ENCODE measurements at places on chromosomes 1 and 21.

GRCh38 chr1:157485793-157486192 is 66.5 kb downstream of the FCRL5 start:
- DNase-seq, result no peak

DNA sequence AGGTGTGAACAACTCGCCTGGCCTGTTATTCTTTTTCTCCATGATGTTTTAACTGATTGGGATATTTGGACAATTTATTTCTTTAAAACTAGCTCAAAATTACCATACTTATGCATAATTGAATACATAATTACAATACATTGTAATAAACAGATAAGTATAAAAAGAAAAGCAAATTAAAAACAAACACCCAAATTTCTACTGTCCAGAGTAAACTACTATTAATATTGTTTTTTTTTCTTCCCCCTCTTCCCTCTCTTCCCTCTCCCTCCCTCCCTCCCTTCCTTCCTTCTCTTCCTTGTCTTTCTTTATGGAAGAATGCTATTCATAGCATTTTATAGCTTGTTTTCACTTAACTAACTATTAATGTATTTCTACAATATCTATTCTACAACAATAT is 117.7 kb upstream of the IVNS1ABP start:
- DNase-seq, result no peak

GRCh38 chr1:175303201-175303707 is 110.7 kb upstream of the KIAA0040 start:
- no peak for DNase-seq

GRCh38 chr1:9985001-9985400 is 12.0 kb upstream of the RBP7 start:
- DNase-seq, result no peak

GRCh38 chr1:47558601-47559593 is 121.1 kb downstream of the FOXD2 start:
- DNase-seq, result no peak

GRCh38 chr1:205056188-205056611 is 13.2 kb downstream of the CNTN2 start:
- no peak for DNase-seq

- DNase-seq, result no peak
These were observed 151.0 kb downstream of the NUF2 start for GRCh38 chr1:163472651-163473248.

DNA sequence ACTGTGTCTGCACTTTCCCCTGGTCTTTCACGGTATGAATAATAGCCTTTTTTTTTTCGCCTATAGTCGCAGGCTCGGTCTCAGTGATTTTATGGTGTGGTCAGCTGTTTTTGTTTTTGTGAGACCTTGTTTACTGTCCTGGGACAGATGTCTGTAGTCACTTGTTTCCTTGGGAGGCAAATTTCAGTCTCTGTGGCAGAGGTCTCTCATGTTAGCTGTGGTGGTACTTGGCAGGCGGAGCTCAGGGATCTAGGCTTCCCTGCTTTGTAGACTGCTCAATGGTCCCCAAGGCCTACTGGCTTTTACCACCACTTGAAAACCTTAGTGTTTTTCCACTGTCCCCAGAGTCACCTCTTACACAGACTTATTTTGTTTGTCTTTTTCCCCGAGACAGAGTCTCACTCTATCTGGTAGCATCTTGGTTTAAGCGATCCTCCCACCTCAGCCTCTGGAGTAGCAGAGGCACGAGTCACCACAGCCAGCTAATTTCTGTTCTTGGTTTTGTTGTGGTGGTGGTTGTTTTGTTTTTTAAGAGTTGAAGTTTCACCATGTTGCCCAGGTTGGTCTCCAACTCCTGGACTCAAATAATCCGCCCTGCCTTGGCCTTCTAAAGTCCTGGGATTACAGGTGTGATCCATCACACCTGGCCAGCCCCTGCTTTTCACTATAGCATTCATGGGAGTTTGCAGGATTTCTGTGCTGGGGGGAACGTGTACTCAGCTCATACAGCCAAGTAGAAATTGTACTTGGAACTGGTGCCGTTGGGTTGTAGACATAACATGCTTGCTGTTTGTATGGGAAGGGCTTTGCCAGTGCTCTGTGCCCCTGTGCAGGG is 10.3 kb downstream of the RNU1-2 start:
- DNase-seq, result no peak

- DNase-seq, result no peak
These were observed 2.0 kb upstream of the CD101 start for GRCh38 chr1:116999596-116999995.

DNA sequence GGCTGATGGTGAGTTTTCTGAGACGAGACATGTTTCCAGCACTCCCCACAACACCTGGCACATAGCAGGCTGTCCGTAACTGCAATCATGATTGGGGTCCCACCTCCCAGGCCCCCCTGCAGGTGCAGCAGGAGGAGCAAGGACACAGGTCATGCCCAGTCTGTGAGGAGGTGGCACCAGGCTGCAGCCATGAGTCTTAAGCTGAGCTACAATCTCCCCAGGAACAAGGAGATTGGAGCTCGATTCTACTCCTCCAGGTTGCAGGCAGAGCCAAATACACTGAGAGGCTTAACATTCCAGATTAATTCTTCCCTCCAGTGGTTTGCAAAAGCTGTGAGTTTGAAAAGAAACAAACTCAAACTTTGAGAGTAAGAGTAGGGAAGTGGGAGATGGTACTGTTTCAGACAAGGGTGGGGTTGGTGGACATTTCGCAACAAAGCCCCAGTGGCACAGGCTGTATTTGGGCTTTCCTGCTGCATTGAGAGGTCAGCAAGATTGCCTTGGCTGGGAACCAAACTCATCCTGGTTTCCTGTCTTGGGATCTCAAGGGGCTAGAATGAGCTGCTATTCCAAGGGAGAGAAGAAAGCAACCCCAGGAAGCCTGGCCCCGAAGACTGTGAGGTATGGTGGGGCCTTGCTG is 64.8 kb upstream of the GALNT2 start:
- DNase-seq, result peak; percentile 82

DNA sequence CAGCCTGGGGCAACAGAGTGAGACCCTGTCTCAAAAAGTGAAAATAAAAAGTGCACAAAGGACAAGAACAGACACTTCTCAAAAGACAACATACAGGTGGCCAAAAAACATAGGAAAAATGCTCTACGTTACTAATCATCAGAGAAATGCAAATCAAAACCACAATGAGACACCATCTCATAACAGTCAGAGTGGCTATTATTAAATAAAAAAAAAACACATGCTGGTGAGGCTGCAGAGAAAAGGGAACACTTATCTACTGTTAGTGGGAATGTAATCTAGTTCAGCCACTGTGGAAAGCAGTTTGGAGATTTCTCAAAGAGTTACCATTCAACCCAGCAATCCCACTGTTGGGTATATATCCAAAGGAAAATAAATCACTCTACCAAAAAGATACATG is 173.2 kb downstream of the SMYD3 start:
- no peak for DNase-seq

- DNase-seq, result no peak
These were observed 107.6 kb upstream of the GORAB start for GRCh38 chr1:170424346-170424745.

- no peak for DNase-seq
These were observed 159.6 kb upstream of the COL6A1 start for GRCh38 chr21:45821998-45822397.

- DNase-seq, result no peak
These were observed 1007.4 kb downstream of the TTLL7 start for GRCh38 chr1:82991569-82991968.

DNA sequence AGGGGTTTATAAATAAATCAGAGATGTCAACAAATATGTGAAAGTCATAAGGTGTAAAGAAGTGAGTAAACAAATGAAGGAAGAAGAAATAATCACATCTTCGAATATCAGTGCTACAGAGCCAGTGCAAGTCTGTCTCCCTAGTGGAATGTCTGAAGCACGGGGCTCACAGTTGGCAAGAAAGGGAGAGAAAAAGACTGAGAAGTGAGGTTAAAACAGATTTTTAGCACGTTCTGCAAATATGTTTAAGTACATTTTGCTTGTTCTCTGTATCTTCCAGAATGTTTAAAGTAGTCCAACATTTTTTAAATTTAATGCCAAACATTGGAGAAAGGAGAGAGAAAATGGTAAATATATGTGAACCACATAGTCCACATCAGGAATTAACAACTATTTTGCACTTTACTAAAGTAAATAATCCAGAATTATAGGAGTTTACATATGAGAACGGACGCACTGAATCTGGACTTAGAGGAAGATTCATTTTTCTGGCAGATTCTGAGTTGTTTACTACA is 682.4 kb downstream of the LTN1 start:
- no peak for DNase-seq

DNA sequence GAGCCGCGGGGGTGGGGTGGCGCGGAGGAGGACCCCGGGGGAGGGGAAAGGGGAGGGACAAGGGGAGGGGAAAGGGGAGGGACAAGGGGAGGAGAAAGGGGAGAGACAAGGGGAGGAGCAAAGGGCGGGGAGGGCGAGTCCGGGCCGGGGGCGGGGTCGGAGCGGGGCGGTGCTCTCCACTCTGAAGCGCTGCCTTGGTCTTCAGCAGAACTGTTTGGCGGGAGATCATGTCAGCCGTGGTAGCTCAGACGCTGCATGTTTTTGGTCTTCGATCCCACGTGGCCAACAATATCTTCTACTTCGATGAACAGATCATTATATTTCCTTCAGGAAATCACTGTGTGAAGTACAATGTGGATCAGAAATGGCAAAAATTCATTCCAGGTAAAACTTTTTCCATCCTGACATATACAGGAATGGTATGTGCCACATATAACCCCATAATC is 420 bp downstream of the CFAP57 start:
- DNase-seq, result peak; percentile 90

DNA sequence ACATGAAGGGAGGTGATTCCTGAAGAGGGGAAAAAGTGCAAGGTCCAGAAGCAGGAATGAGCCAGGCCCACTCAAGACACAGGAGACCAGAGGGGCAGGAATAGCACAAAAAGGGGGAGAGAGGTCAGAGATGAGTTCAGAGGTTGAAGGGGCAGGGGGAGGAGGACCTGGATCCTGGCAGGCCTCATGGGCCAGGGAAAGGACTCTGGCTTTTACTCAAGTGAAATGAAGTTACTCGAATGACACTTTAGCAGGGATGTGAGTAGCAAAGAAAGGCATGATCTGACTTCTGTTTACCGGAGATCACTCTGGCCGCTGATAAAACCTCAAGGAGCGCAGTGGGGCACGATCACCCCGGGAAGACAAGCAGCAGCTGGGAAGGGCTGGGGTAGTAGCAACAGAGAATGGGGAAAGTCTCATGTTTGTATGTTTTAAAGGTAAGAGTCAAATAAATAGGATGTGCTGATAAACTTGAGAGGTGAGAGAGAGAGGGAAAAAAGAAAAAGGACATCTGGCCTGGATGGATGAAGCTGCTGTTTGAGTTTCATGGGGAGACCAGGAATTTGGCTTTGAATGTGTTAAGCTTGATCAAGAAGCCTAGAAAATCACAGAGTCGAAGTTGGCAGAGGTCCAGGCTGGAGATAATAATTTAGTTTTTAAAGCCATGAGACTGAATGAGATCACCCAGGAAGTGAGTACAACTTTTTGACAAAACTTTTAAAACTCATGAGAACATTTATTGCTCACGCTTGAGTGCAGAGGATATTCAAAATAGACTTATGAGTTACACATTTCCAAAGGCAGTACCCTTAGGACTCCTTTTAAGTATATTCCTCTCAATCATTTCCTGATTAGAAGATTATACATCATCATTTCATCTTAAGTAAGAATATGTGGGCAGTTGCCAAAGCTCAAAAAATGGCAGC is 156.0 kb downstream of the RERE start:
- peak; percentile 68 for DNase-seq

DNA sequence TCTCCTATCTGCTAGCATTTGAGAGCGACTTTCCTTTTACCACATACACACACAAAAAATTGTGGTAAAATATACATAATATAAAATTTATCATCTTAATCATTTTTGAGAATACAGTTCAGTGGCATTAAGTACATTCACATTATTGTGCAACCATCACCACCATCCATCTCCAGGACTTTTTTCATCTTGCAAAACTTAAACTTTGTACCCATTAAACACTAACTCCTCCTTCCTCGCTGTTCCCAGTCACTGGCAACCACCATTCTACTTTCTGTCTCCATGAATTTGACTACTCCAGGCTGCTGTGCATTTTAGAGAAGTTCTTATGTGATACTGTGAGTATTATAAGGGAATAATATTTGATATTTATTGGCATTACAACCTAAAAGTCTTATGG is 181.3 kb downstream of the C1orf21 start:
- no peak for DNase-seq

DNA sequence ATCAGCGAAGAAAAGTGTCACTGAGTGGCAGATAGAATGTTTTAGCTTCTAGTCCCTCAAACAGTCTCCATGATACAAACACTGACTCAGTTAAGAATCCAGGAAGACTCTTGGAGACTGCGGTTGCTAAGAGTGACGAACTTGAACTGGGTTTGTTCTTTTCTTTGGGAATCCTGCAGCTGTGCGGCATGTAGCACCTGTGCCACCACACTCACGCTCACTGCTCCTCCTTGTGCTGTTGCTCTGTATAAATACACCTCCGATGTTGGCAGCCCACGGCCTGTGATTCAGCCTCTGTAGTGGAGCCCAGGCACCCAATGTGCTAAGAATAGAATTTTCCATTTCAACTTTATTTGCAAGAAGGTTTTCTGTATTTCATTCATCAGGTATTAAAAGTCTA is 5.5 kb upstream of the PPIE start:
- DNase-seq, result no peak

- no peak for DNase-seq
These were observed 54.7 kb downstream of the APP start for GRCh38 chr21:26115899-26116298.

DNA sequence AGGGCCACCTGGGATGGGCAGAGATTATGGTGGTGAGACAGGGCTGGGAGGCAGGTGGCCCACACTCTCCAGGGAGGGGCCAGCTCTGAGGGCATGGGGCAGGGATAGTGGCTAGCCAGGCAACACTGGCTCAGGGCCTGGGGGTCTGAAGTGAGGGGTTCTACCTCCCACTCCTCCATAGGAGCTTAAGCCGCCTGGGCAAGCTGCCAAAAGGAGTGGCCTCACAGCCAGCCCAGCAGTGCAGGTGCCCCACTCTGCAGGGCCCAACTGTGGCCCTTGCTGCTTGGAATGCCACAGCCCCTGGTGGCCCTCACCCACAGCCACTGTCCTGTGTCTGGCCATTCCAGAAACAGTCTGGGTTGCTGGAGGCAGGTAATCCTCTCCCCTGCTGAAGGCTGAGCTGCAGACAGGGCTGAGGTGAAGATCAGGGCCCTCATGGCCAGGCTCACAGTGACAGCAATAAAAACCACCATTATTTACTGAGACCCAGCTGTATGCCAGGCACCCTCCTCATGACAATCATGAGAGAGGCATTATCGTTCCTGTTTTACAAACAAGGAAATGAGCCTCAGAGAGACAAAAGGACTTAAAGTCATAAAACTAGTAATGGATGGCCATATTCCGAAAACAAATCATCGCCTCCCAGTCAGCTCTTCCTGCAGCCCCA is 31.0 kb downstream of the KIF21B start:
- peak; percentile 50 for DNase-seq

- no peak for DNase-seq
These were observed 85.9 kb downstream of the ZNF281 start for GRCh38 chr1:200323856-200324400.

GRCh38 chr1:172180501-172181285 is 239.8 kb upstream of the C1orf105 start:
- peak; percentile 40 for DNase-seq

GRCh38 chr1:38131024-38131585 is 84.5 kb upstream of the POU3F1 start:
- no peak for DNase-seq

GRCh38 chr1:113937146-113937545 is 8.0 kb downstream of the HIPK1 start:
- DNase-seq, result no peak

Data from right cardiac atrium (tissue), 5 donors.